ENCODE measurements at places on chromosomes 16 and 17.

- peak; percentile 95 for DNase-seq
Observed at GRCh38 chr17:47733047-47733673, at the start of gene TBX21. TSS of gene TBX21 (plus strand) at chr17:47733236. CDS start at chr17:47733455, 219 bp downstream.

- DNase-seq = no peak
Observed at GRCh38 chr16:23290189-23291062, 11.7 kb upstream of the SCNN1B start.

DNA sequence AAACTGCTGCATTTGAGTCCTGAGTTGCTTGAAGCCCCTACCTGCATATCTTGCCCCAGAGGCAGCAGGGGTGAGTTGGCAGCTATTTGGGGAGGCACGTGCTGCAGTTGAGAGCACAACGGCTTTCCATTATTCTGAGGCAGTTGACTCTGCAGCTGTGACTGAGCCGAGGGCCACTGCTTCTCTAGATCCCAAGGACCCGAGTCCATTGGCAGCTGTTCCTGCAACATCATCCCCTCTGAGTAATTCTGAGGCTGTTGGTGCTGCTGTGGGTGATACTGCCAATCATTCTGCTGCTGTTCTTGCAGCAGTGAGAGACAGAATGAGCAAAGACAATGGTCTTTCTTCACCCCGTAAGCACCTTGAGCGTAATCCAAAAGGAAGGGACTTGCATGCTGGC lies 12.7 kb downstream of the TERF2IP start:
- no peak for DNase-seq

DNA sequence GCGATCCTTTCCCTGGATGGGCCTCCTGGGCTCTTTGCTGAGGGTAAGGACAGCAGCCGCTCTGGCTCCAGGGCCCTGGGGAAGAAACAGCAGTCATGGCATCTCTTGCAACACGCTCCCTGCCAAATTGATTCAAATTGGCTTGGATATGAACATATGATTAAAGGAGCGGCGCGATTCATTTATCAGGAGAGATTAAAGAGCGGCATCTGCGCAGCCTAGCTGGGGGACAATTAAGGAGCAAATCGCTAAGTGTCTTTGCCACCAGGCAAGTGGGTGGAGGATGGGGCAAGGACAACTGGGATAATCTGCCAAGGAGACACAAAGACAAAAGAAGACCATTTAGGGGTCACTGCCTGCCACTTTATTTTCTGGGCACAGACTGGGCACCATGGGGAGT lies 27.8 kb downstream of the PIPOX start:
- no peak for DNase-seq

- no peak for DNase-seq
Observed at GRCh38 chr16:55662644-55663031, 6.8 kb downstream of the SLC6A2 start.
